ENCODE measurements at places on chromosomes 13 and 19.
A peak's percentile ranks its signal among the peaks of the same experiment; 100 is the strongest.

DNA sequence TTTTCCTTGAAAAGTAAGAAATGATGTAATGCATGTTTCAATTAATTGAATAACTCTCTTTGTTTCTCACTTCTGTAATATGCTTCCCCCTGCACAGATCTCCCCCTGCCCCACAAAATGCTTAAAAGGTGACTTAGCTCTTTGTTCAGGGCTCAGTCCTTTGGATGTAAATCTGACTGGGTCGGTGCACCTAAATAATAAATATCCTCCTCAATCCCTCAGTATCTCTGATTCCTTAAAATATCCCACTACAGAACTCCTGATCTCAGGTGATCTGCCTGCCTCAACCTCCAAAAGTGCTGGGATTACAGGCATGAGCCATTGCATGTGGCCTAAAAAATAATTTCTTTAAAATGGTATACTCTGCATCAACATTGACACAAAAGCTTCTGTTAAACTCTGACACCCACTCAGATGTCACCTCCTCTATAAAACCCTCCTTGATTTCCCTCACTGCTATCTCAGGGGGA lies 107.0 kb downstream of the ZNF429 start:
- no peak for DNase-seq

DNA sequence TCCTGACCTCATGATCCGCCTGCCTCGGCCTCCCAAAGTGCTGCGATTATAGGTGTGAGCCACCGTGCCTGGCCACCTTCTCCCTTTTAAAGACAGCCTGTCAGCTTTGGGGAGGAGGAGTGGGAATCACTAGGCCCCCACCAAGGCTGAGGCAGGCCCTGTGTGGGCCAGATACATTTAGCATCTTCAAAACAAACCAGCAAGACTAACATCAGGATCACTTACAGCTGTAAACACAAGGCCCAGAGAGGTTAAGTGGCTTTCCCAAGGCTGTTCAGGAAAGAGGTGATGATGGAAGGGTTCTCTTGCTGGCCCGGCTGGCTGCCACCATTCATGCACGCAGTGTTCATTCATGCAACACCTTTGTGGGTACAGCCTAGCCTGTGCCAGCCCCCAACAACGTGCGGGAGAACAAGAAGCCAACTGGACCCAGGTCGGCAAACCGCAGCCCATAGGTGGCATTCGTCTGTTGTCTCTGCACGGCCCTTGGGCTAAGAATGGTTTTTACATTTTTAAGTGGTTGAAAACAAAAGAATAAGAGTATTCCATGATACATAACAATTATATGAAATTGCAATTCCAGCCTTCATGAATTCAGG lies 23.0 kb downstream of the IER2 start:
- DNase-seq, result no peak

GRCh38 chr19:869245-870177 lies 10.0 kb downstream of the CFD start:
- DNase-seq, result no peak

DNA sequence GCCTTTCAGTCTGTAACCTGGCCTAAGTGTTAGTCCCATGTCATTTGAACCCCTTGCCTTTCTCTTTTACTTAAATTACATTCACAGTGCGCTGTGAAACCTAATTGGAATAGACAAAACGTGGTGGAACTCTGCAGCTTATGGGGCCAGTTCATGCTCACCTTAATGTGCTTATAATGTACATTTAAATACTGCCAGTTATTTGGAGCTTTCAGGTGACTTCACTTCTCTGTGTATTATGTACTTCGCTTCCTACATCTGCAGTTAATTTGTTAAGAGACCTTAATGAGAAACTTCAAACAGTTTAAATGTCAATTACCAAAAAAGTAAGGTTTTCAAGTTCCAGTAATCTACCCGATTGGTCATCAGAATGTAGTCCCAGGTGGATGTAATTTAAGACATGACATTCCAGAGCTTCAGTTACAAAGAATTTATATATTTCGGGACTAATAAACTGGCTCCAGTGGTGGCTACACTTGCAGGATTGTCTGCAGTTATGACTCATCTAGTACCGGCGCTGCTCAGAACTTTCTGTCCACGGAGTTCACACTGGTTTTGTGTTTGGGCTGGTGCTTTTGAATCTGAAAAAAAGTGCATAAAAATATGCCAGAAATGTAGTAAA lies 125.3 kb downstream of the TM9SF2 start:
- no peak for DNase-seq

DNA sequence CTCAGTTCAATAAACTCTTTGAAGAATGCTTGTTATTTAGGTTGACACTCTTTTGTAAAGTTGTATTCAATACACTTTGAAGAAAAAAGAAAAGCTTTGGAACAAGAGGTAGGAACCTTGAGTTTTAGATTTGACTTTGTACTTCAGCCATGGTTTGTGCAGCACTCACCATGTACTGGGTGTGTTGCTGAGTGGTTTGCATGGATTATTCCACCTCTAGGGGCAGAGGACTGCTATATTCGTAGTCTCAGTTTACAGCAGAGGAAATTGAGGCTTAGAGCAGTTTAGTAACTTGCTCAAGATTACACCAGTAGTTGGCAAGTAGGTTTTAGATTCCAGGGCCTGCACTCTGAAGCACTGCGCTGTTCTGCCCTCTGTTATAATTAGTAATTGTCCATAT lies 68.8 kb downstream of the DNAJC3 start:
- no peak for DNase-seq

DNA sequence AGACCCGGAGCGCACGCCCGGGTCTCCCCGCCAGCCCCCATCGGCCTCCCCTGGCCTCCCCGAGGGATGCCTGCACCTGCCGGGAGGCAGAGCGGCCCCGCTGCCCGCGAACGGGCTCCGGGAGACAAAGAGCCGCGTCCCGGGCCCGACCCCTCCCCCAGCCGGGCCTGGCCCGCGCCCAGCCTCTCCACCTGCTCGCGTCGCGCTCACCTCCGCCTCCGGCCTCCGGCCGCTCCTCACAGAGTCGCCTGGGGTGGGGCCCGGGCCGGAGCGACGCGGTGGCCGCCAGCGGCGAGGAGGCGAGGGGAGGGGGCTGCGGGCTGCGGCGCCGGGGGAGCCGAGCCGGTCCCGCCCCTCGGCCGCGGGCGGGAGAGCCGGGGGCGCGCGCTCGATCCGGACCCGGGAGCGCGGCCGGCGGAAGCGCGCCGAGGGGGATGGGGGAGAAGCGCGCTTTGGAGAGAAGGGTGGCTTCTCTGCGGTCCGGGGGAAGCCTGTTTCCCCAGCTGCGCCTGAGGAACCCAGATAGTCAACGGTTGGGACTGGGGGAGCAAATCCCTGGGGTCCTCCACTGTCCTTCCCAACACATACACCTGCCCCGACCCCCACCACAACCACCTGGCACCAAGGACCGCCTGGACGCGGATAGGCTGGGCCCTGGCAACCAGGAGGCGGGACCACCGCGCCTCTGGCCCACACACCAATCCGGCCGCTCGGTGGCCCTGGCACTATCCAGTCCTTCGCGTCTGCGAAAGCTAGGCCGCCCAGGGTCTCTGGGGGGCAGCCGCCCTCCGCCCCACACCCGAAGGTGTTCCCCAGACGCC lies at the start of gene PRR36:
Gene PRR36, minus strand, starts transcription at position 315 of the 821 bp plus-strand sequence. CDS start 701 bp downstream, outside the sequence.
- DNase-seq, result peak; percentile 71

GRCh38 chr13:36298535-36299068 lies 988 bp upstream of the CCDC169 start:
- DNase-seq, result no peak

GRCh38 chr19:11649941-11650340 lies 52.7 kb downstream of the ZNF627 start:
- no peak for DNase-seq

GRCh38 chr13:46149272-46150133 lies 32.5 kb downstream of the LCP1 start:
- no peak for DNase-seq

- no peak for DNase-seq
These were observed at the start of gene ADAMTSL5 for GRCh38 chr19:1512671-1513498. TSS of gene ADAMTSL5 (minus strand) at chr19:1513019. CDS start at chr19:1510943, 2,076 bp downstream.

GRCh38 chr19:38485541-38486285 lies 52.2 kb downstream of the RYR1 start:
- no peak for DNase-seq

GRCh38 chr13:64052521-64052920 lies 2636.9 kb upstream of the PCDH20 start:
- DNase-seq, result no peak

- DNase-seq, result no peak
These were observed 83.3 kb downstream of the KLF5 start for GRCh38 chr13:73142071-73142470.

DNA sequence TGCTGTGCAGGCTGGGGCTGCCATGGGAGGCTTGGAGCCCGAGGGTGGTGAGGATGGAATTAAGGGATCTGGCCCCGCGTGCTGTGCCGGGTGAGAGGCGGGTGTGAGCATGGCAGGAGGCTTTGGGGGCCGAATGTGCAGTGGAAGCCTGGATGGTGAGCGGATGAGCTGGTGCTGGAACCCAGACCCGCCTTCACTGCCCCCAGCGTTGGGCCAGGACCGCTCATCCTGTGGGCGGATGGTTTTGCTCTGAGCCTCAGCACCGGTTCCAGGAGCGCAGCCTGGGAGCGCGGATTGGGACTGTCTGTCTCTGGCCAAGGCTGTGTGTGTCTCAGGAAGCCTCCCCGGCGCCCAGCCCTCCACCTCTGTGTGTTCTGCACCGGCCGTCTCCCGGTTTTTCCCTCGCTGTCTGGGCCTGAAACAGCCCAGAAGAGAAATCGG lies 16.7 kb downstream of the KDM4B start:
- DNase-seq, result no peak

GRCh38 chr13:53601113-53601512 lies 572.5 kb downstream of the OLFM4 start:
- no peak for DNase-seq

DNA sequence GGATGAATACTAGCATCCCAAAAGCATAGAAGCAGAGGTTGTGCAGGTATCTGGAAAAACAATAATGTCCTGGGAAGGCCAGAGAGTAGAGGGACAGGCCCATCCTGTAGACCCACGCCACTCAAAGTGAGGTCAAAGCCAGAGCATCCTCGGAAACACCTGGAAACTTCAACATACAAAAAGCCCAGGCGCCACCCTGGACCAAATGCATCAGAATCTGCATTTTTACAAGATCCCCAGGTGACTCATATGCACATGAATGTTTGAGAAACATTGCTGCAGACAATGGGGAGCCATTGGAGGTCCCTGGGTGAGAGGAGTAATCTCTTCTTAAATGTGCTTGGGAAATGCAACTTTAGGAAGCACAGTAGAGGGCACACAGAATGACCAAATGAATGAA lies 684.1 kb downstream of the DIAPH3 start:
- DNase-seq, result no peak

DNA sequence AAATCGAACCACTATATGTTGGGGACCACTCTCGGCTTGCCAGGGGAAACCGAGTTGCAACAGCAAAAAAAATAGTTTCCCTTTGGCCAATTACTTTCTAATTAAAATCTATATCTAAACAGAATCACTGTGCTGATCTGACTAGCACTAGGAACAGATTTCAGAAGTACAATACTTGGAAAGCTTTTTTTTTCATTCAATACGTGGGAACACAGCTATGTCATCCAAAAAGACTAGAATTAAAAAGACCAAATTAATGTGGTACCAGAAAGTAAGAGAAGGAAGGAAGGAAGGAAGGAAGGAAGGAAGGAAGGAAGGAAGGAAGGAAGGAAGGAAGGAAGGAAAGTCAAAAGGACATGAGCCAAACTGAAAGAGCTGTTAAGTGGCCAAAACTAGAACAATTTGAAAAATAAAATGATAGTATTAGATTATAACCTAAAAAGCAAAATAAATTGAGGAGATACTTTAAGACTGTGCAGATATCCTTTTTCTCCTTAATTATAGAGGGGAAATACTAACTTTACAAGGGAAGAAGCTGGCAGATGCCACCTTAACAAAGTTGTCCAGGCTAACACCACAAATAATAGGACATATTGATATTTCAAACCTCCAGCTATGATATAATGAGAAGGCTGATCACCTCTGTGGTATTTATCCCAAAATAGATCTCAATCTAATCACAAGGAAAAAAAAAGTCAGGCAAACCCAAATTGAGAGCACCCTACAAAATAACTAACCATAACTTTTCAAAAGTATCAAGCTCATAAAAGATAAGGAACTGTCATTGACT lies 63.9 kb downstream of the DIAPH3 start:
- DNase-seq, result no peak

DNA sequence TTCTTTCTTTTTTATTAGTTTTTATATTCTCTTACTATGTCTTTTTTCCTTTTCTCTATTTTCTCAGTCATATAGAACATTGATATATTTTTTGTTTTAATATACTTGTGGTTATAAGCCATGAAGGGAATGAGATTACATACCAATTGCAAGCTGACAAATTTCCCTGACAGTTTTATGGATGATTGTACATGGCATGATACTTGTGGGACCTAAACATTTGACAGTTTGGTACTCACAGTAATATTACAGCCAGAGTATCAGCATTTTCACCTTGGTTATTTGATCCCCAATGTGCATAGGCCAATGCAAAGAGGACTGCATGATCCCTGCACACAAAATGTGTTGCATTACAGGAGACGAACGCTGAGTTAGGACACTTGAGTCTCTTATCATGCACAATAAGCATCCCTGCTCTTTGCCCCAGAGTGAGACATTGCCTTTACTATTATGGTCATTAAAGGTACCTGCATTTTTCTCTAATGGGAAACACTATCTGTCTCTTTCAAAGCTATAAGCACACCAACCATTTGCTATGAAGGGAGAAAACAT lies 713.4 kb upstream of the PCDH20 start:
- no peak for DNase-seq

- DNase-seq, result no peak
These were observed 3.2 kb downstream of the CEACAM5 start for GRCh38 chr19:41711376-41712261.

GRCh38 chr13:30338331-30338851 lies 31.0 kb upstream of the KATNAL1 start:
- no peak for DNase-seq

GRCh38 chr13:40026741-40027140 lies 371.3 kb downstream of the COG6 start:
- DNase-seq, result no peak

- peak; percentile 90 for DNase-seq
These were observed 21.5 kb downstream of the NFIC start for GRCh38 chr19:3387645-3388589.

DNA sequence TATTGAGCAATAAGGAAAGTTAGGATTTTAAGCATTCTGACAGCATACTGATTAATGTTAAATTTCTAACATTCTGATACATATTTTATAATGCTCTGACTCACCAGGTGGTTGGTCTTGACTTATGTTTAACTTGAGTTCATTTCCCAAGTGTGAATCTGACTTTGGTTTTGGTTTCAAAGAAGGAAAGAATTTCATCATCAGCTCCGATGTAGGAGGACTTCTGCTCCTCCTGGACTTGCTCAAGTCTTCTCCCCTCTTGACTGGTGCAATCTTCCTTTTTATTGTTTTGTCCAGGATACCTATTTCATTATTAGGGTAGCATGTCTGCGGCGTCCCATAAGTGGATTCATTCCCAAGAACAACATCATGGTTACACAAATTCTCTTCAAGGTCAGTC lies 141.3 kb downstream of the RNF17 start:
- no peak for DNase-seq

Data from dorsolateral prefrontal cortex (tissue), 122 donors.